ENCODE measurements at places on chromosomes 1 and 21.

GRCh38 chr1:6584126-6585080 is 4.6 kb downstream of the ZBTB48 start:
- no peak for DNase-seq

DNA sequence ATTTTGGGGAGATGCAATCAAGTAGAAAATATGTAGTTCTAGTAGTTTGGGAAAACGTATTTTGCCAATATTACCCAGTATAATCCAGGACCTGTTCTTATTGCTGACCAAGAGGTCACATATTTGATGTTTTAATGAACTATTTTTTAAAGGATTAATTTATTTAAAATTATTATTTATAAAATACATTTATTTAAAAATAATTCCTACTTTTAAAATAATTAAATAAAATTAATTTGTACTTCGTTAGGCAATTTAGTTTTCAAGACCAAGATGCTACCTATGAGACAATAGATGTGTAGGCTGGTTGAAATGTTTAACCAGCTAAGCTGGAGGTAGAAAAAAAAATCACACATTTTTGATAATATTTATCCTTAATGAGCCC is 140.4 kb upstream of the BEND5 start:
- DNase-seq, result no peak

GRCh38 chr1:181143102-181143859 is 54.8 kb downstream of the IER5 start:
- no peak for DNase-seq

DNA sequence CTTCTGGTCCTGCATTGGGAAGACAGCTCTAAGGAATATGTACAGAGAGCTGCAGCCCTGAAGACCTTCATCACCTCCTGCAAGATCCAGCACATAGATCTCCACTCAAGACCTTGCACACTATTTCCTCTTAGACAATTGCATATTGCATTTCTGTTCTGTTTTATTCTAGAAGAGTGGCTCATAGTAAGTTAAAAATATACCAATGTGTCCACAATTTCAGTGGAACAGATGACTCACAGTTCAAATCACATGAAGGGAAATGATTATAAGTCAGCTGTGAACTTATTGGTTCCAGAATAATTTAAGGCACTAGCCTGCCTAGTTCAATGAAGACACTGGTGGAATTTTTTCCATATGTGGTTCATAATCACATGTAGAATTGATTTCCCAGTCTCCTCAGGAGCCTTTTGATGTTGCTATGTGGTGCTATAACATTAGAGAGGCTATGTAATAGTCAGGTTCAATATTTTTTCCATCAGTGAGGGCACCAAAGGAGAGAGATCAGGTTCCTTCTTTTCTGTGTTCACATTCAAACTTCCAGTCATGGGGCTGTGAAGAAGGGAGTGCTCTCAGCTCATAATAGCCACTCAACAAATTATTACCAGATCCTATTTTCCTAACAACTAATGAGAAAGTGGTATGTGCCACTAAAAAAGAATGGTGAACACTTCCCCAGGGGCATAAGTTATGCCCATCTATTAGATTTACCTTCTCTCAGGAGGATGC is 9.8 kb upstream of the AK5 start:
- DNase-seq, result no peak

- no peak for DNase-seq
Observed at GRCh38 chr21:25370311-25370744, 237.0 kb downstream of the MRPL39 start.

DNA sequence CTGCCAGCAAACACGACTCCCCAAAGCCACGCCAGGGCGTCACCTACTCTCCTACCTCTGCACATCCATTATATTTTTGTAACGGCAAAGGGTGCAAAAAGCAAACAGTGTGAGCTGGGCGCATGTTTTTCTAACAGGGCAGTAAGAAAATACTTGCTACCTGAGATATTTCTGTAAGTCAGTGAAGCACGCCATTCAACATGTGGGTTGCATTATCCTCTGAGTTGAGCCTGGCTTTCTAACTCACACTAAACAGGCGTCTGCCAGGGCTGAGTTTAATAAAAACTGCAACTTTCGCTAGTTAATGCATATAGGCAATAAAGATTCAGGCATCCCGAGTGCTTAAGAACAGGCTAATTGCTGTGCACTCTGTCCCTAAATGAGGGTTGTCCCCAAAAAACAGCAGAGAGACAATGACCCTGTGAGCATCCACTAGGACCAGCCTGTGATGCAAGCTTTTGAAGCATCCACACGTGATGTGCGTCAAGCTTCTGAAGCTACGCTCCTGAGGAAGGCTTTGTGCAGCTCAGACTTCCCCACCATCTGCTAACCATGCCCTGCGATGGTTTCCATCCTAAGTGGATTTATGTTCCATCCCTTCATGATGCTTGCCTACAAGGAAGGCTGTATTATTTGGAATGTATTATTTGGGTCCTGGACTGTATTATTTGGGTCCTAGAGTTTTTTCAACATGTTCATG is 70.0 kb upstream of the SIM2 start:
- DNase-seq, result no peak

DNA sequence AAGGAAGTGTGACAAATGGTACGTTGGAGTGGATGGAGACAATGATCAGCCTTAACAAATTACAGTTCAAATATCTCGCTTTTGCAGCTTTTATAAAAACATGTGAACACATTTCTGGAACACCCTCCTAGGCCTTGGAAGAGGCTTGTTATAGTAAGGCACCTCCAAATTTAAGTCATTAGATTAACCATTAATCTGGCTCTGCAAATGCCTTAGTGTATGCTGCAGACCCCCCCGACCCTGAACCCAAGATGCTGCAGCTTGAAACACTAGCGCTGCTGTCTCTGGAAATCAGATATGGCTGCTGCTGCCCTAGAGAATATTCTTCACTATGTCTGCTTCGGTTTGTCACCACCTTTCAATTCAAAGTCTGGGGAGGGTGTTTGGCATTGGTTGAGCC is 196.4 kb downstream of the MIS18A start:
- DNase-seq, result no peak

- no peak for DNase-seq
Observed at GRCh38 chr1:24255226-24255625, 63.9 kb upstream of the GRHL3 start.

DNA sequence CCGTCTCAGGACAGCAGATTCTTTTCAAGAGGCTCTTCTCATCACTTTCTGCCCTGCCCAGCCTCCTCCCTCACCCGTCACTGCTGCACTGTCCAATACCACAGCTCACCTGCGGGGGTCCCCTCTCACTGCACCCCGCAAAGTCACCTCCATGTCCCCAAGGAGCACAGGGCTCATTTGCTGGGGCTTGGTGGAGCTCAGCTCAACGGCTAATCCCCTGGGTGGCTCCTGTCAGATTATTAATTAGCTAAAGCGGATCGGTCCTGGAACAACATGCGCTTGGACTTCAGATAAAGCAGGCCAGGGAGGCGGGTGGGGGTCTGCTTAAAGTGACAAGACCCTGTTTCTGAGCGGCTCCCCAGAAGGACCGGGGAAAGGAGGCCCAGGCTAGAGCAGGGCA is 43.1 kb downstream of the CASZ1 start:
- DNase-seq, result no peak

Measured in GF-D8 (cell line).